ENCODE measurements at places on chromosomes 4 and X.

GRCh38 chr4:80255329-80256095, 11.0 kb upstream of the FGF5 start:
- no peak for DNase-seq

GRCh38 chr4:184028561-184029374, 123.7 kb downstream of the STOX2 start:
- peak; percentile 43 for DNase-seq

DNA sequence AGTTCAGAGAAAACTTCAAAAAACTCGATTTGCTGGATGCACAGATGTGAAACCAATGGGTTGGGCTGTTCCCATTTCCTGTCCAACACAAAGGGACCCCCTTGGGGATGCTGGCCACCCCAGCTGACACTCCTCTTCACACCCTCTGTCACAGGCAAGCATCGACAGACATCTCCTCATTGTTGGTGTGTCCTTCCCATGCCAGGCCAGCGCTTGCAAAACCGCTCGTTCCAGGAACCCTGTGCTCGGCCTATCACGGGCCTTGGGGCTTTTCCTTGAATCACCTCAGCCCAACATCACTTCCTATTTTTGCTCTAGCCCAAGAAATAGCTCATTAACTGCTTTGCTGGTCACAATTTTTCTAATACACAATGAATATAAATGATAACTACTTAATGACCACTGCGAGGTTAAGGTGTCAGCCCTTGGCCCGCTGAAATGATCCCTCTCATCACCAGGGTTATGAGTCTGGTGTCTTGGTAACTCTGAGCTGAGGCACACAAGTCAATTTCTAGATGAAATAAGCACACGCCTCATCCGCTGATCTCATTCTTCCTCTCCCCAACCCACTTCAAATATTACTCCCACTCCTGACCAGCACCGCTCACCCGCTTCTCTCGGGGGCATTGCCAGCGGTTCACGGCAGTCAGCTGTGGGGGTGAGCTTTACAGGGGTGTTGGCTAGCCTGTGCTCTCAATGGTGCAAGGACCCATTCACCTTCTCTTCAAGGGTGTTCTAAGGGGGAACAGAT, 32.3 kb downstream of the BCOR start:
- peak; percentile 56 for DNase-seq

- no peak for DNase-seq
Observed at GRCh38 chr4:78355306-78355705, 196.3 kb upstream of the ANXA3 start.

GRCh38 chrX:805103-805670, 174.6 kb downstream of the SHOX start:
- no peak for DNase-seq

- DNase-seq: peak; percentile 63
Observed at GRCh38 chrX:54042609-54043021, 1.7 kb downstream of the PHF8 start.

DNA sequence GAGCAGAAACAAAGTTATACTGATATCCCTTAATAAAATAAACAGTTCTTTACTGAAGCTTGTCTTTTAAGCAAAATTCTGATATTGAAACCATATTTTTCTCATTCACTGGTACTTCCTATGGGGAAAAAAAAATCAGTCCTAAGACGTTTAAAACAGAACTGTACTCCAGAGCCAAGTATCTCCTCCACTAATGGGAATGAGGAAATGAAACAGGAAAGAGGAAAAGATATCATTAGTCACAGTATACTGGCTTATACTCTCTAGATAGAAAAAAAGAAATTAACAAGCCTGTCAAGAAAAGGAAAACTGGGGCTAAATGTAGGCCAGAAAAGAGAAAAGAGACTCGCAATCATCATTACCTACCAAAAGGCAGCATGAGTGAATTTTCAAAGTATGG, 252.7 kb downstream of the CENPC start:
- no peak for DNase-seq

GRCh38 chrX:120604361-120604782, 471 bp downstream of the MCTS1 start:
- DNase-seq: peak; percentile 64

- no peak for DNase-seq
Observed at GRCh38 chr4:73098016-73098415, 28.5 kb upstream of the COX18 start.

GRCh38 chr4:114005569-114006442, 26.4 kb upstream of the ARSJ start:
- DNase-seq: no peak

DNA sequence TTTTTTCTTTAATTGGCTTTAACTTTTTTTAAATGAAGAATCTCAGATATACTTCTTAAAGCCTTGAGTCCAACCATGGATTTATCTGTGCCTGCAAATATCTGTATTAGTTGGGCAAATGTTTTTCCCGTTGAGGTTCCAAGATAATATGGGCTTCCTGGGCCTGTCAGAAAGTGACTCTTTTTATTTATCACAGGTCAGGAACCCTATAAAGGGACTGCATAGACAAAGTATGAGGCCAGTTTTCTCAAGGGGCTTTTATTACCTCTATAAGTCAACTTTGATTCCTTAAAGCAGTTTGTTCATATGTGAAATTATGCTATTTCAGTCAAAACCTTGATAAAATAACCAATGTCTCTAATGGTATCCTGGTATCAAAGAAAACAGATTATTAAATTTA, 80.2 kb upstream of the BMP2K start:
- no peak for DNase-seq

DNA sequence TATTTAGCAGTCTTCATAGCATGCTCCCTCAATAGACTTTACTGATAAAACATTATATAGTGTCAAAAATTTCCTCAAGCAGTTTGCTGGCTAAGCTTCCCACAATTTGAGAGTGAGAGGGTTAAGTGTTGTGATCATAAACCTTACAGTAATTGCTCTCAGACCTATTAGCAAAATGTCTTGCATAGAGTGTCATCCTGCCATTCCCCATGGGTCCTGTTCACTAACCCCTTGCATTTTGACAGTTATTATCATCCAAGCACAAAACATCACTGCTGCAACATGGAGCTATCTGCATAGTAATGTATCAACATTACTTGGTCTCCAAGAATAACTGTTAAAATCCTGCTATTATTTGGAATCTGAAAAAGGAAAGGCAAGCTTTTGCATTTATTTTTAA, 196.1 kb upstream of the GK2 start:
- no peak for DNase-seq

DNA sequence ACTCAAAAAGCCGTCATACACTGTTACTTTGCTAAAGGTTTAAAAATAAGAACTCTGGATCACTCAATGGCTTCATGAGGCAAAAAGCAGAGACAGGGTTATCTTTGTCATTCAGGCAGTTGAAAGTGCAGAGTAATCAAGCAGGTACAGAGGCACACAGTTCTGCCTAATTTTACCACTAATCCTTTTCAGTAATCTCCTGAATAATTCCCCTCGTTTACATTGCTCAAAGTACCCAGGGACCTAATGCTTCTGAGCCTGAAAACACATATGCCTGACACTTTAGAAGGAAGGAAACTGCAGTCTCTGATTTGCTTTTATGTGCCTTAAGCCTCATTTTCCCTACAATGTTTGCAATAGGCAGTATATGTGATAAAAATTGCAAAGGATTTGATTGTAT, 71.4 kb upstream of the TRAM1L1 start:
- DNase-seq: no peak

GRCh38 chrX:7485061-7485460, 337.1 kb upstream of the PUDP start:
- DNase-seq: no peak

DNA sequence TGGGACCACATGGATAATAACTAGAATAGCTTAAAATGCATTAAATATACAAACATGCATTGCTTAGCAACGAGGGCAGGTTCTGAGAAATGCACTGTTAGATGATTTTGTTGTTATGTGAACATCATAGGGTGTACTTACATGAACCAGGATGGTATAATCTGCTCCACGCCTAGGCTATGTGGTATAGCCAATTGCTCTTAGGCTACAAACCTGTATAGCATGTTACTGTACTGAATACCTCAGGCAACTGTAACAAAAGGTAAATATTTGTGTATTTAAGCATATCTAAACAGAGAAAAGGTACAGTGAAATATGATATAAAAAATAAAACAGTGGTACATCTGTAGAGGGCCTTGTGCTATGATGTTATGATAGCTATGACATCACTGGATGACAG, 169.2 kb upstream of the IL15 start:
- no peak for DNase-seq

GRCh38 chrX:152635941-152636340, 1.8 kb upstream of the GABRQ start:
- no peak for DNase-seq

DNA sequence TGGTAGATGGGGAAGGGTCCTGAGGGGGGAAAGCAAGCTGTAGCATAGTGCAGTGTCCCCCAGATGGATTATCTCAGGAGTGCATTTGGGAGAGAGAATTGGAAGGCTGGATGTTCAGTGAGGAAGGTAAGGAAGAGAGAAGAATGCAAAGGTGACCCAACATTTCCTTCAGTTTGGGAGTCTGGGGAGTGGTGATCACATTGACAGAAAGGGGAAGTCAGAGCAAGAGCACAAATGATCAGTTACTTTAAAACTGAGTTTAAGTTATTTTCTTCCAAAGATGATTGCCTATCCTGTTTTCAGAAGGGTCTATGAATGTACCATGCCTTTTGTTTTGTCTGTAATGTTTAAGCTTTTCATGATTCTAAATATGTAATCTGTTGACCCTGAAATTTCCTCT, 47.6 kb downstream of the ARHGAP10 start:
- no peak for DNase-seq

DNA sequence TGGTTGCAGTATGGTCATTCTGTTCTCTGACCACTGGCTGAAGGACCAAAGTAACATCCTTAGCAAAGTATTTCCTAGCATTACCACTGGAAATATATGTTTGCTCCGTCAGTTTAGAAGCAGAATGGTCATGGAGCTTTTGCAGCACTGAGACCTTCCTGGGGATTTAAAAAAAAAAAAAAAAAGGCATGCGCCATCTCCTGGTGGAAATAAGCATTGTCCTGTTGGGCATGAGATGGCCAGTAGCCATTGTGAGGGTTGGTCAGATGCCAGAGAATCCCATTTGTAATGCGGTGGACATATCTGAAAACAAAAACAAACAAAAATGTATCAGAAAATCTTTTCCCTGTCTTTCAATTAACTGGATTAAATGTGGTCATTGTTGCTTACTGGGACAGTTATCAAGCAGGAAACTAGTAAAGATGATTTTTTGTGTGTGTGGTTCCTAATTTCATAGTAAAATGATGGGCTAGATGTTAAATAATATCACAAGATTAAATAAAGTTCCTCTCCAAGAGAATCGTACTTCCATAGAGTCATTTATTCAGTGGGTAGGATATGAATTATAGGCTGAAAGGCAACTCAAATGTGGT, 139.6 kb downstream of the SOWAHB start:
- no peak for DNase-seq

DNA sequence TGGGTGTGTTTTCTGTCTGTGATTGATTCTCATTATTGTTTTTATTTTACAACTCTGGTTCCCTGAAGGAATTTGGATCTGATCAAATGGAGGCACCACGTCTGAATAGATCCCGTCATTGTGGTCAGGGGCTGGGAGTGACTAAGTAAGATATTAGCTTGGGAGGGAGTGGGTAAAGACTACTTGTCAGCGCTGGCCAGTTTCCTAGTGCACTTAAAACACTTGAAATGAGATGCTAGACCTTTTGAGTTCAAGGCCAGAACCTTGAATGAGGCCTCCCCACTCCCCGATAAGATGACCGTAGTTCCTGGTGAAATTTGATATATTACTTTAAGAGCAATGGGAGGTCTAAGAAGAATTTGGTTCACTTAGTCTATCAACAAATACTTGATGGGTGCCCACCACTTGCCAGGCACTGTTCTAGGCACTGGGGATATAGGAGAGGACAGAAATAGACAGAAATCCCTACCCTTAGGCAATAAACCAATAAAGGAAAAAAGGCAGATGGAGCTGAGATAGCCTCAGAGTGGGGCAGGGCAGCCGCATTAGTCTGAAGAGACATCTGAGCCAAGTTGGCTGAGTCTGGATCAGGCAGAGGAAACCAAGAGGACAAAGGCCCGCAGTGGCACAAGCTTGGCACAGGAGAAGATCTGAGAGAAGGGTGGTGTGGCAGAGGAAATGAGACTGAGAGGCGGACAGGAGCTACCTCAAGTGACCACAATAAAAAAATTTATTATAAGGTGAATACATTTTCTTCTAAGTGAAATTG, 11.8 kb downstream of the FAM184B start:
- no peak for DNase-seq

GRCh38 chr4:125013891-125014290, 300.9 kb upstream of the FAT4 start:
- no peak for DNase-seq

GRCh38 chr4:32824336-32824735, 2104.2 kb downstream of the PCDH7 start:
- no peak for DNase-seq

GRCh38 chrX:134004084-134004483, 18.7 kb upstream of the GPC3 start:
- no peak for DNase-seq

GRCh38 chr4:39621582-39621981, 17.1 kb downstream of the SMIM14 start:
- DNase-seq: no peak

- peak; percentile 34 for DNase-seq
Observed at GRCh38 chr4:1418494-1419285, 12.4 kb upstream of the NKX1-1 start.

DNA sequence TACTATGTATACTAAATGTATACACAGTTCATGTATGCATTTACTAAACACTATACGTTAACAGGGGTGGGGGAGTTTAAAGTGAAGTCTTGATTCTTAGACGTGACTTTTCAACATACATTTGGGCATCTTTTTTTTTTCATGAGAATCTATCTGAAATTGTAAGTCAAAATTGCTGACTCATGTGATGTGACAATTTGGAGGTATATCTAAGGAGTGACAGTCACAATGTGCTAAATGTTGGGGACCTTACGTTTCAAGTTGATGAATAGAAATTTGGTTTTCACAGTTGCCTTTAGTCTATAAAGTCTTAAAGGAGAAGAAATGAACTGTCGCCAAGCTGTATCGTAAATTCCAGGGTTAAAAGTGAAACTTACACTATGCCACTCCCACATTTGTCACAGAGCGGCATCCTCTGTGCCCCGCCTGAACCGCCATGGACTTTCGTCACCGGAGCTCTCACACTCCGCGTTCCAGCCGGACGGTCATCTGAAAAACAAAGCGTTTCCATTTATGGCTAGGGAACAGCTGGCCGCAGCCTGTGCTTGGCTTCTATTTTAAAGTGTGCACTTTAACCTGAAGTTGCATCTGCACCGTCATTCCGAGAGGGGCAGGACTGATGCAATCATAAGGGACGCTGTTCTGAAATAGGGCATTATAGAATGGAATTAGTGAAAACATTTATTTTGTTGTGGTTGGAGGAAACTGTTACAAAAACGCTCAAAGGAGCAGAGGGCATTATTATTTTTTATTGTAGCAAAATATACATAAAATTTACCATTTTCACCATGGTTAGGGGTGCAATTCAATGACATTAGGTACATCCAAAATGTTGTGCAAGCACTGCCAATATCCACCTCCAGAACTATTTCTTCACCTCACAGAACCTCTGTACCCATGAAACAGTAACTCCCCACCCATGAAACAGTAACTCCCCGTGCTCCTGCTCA, 30.9 kb downstream of the PDLIM3 start:
- no peak for DNase-seq

- DNase-seq: no peak
Observed at GRCh38 chr4:145735347-145735675, 55.4 kb downstream of the C4orf51 start.
